BE2C (cell line): ENCODE measurements at places on chromosomes 12 and 14.

DNA sequence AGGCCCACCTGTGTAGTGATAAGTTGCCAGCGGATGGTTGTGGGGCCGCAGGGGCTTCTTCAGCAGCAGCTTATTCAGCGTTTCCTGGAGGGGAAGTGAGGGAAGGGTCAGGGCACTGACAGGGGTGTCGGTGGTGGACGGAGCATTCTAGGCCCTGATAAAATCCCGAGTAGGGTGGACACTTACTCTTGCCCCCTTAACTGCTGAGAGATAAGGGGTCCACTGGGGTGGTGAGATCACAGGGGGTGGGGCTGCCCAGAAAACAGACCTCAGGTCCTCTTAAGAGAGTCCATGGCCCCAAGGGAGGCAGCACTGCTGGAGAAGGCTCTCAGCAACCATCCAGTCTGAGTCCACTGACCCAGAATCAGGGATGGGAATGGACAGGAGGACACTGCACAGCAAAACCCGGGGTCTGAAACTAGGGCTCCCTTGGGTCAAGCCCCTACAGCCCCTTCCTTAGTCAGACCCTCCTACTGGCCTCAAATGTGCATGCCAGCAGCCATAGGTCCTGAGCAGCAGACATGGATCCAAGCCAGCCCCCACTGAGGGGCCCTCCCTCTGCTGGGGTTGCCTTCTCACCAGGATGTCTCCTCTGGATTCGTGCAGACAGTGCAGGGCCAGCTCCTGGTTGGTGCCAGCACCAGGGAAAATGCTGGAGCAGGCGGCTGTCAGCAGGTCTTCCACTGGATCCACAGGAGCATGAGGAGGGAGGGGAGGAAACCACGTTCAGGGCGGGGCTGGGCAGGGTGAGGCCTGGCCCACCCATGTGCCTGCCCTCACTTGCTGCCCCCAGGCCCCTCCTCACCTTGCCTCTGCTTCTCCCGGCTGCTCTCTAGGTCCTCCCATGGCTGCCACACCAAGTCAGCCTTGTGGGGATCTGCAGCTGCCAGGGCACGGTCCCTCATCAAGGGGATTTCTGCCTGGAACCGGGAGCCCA is 12.1 kb upstream of the PNMA1 start:
- DNase-seq = no peak

DNA sequence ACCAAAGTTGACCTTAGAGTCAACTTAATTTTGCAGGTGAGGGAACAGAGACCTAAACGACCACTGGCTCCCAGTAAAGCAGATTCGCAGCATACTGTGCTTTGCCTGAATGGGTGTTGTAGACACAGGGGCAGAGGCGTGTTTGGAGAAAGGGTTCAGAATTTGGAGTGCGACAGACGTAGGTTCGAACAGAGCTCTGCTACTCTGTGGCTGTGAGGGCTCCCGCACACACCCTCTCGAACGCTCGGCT is 243 bp upstream of the TOMM20L start:
- no peak for DNase-seq

DNA sequence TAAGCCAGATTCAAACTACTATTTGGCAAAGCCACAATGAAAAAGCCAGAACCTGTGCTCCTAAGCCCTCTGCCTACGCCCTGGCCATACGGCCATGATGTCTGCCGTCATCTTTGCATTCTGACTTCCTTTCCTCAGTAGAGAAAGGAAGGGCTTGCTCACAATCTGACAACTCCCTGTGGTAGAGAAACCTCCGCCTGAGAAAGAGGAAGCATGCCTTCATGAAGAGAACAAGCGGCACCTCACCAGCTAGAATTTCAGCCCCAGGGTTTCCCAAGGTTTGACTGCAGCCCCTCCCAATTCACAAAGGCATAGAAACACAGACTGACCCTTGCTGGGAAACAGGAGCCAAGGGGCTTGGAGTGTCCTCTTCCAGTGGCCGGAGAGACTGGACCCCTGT is 25.7 kb downstream of the TEP1 start:
- DNase-seq = no peak

DNA sequence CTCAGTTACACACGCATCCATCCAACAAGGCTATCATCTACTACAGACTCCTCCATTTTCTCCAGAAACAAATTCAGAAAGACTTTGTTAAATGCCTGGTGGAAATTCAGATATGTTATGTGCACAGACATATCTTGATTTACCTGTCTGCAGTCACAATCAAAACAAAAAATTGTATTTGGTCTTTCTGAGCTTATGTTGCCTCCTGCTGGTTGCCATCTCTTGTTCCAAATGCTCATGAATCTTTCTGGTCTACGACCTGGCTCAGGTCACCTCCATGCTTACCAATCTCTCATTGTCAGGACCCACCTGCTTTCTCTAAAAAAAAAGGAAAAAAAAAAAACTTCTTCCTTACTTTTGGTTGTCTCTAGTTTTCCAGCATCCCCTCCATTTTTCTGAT is 169.2 kb upstream of the PLXNC1 start:
- DNase-seq = no peak

DNA sequence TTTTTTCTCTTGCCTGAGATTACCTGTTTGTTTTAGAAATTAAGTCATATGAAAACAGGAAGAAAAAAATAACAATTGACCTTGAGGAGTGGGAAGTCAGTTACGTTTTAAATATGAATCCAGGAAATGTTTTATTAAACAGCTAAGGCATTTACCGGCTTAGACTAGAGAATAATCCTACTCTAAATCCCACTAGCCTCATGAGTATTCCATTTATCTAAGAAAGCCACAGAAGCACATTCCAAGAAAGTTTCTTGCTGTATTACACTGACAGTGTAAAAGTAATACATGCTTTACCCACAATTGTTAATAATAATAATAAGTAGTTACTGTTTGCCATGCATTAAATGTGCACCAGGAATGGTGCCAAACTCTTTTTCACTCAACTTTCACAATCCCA is 90.9 kb downstream of the BMP4 start:
- no peak for DNase-seq
